ENCODE measurements at places on chromosomes 11 and 22.

GRCh38 chr11:60966890-60967289 lies 4.6 kb upstream of the CD6 start:
- no peak for DNase-seq

DNA sequence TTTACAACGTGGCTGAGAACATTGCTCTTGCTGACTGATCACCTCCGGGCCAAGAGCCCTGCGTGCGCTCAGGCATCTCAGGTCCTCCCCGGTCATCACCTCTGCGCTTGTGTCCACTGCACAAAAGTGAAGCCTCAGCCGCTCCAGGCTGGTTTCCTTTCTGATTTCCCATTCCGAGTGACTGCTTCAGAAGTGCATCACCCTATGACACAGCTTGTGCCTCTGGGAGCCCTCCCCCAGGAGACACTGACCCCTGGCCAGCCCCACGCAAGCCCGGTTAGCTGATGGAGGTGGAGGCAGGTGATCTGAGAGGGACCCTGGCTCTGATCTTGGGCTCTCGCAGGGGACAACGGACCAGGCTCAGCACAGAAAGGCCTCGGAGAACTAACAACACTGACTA lies 38.3 kb upstream of the GNB1L start:
- DNase-seq = no peak

- DNase-seq = no peak
Observed at GRCh38 chr22:19578180-19579004, 54.2 kb upstream of the CLDN5 start.

DNA sequence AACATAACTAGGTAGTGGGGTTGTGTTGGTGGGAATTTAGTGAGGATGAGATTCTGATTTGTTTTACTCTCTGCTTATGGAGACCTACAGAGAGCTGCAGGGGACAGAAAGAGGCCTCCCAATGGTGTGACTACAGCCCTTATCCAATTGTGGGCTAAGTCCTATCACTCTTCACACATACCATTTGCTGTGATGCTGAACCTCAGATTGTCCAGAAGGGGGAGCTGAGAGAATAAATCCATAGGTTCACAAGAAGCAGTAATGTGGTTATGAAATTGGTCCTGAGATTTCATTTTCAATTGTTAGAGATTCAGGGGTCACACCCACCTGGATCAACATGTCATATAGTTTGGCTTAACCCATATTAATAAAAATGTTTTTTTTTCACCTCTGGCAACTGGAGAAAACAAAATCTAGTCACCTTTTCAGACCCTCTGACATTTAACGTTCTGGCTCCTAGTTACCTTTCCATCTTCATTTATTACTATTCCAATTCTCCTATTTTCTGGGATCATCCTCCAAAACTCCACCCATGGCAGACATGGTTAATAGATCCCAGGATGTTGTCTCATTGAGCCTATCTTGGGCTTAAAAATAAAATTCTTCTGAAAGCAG lies 53.3 kb upstream of the PTPN5 start:
- DNase-seq = no peak

GRCh38 chr11:90220391-90220790 lies 2.5 kb downstream of the CHORDC1 start:
- DNase-seq = no peak
